GM23248 (cell line): ENCODE measurements at places on chromosomes 13 and 19. TPM values are rescaled to one million over a fixed set of nuclear protein-coding genes. Genes with fewer than 3 reads are reported as not detected.

DNA sequence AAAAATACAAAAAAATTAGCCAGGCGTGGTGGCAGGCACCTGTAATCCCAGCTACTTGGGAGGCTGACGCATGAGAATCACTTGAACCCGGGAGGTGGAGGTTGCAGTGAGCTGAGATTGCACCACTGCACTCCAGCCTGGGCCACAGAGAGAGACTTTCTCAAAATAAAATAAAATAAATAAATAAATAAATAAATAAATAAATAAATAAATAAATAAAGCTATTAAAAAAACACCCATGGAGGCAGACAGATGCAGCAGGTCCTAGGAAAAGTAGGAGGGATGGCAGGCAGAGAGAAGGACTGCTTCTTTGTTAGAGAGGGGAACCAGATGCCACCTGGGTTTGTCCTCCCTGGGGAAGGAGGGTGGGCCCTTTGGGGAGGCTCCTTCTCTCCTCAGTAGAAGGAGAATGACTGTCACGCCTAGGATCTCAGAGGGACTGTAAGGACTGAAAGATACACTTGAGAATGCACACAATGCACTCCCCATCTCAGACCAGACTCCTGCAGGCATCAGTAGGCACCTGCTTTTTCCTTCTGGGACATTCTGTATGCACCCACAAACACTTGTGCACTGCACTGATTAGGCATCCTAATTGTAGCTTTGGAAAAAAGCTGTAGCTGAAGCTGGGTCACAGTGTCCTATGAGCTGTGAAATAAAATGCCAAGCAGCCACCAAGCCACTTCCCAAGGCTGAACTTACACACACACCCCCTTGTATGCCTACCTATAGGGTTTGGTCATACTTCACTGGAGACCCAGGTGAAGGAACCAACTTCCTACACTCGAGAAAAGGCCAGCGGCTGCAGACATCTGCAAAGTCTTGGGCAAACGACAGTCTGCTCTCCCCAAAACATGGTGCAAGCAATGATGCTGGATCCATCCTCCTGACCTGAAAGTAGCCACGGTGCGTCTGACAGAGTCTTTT is 18.9 kb upstream of the SLC35E1 start:
- H3K4me1 ChIP-seq = peaks cover 19% of the 10 kb centered on the region
- no peaks in the 10 kb centered on the region for H3K36me3 ChIP-seq
- no peak overlapping the region for H3K4me3 ChIP-seq
- H3K27ac ChIP-seq = no peak overlapping the region
- no peaks in the 10 kb centered on the region for H3K27me3 ChIP-seq

GRCh38 chr13:50081679-50082425 is 66.6 kb downstream of the KCNRG start:
- peak overlapping the region; percentile 81 for H3K27ac ChIP-seq
- no peaks in the 10 kb centered on the region for H3K36me3 ChIP-seq
- peaks cover 32% of the 10 kb centered on the region for H3K4me1 ChIP-seq
- peak; percentile 99 for DNase-seq

DNA sequence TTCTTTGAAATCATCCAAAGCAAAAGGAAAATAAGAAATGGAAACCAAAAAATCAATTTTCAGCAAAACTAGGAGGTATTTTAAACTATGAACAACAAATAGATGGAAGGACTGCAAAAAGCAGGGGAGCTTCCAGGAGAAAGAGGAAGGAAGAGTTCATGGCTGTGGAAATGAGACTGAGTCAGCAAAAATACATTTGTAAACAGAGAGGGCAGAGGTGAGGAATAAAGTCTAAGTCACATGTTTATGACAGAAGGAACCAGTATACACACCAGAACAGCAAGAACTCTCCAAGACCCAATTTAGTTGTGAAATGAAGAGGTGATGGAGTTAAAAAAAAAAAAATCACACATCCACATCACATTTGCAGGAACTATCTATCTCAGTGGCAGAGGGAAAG is 69.6 kb downstream of the RNASEH2B start:
- no peaks in the 10 kb centered on the region for H3K4me1 ChIP-seq
- no peaks in the 10 kb centered on the region for H3K36me3 ChIP-seq
- H3K27ac ChIP-seq = no peak overlapping the region
- H3K4me3 ChIP-seq = no peak overlapping the region
- no peak for DNase-seq

GRCh38 chr13:73304442-73304841 is 245.6 kb downstream of the KLF5 start:
- H3K4me1 ChIP-seq = peaks cover 8% of the 10 kb centered on the region
- no peak for DNase-seq
- no peak overlapping the region for H3K4me3 ChIP-seq

DNA sequence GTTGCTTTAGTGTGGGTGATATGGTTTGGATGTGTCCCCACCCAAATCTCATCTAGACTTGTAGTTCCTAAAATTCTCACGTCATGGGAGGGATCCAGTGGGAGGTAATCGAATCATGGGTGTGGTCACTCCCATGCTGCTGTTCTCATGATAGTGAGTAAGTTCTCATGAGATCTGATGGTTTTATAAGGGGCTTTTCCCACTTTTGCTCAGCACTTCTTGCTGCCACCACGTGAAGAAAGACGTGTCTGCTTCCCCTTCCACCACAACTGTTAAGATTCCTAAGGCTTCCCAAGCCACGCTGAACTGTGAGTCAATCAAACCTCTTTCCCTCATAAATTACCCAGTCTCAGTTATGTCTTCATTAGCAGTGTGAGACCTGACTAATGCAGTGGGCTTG is 26.0 kb downstream of the OR10H4 start:
- H3K27me3 ChIP-seq = no peaks in the 10 kb centered on the region
- no peak overlapping the region for H3K4me3 ChIP-seq
- H3K27ac ChIP-seq = no peak overlapping the region
- no peak for DNase-seq
- no peaks in the 10 kb centered on the region for H3K36me3 ChIP-seq

- peaks cover 65% of the 10 kb centered on the region for H3K4me1 ChIP-seq
- peaks cover 10% of the 10 kb centered on the region; the same call in 1 of the 2 replicates for H3K36me3 ChIP-seq
- H3K4me3 ChIP-seq = no peak overlapping the region
- H3K27ac ChIP-seq = peak overlapping the region; percentile 100
Measured at GRCh38 chr13:51727634-51728274, 76.2 kb downstream of the DHRS12 start.

- peaks cover 52% of the 10 kb centered on the region for H3K27me3 ChIP-seq
- no peak overlapping the region for H3K4me3 ChIP-seq
- H3K27ac ChIP-seq = no peak overlapping the region
- no peaks in the 10 kb centered on the region for H3K4me1 ChIP-seq
Measured at GRCh38 chr19:3269916-3270671, 45.6 kb downstream of the CELF5 start.

- H3K36me3 ChIP-seq = no peaks in the 10 kb centered on the region
- no peaks in the 10 kb centered on the region for H3K4me1 ChIP-seq
- no peak overlapping the region for H3K4me3 ChIP-seq
Measured at GRCh38 chr13:113742000-113742441, 17.0 kb upstream of the TMEM255B start.

DNA sequence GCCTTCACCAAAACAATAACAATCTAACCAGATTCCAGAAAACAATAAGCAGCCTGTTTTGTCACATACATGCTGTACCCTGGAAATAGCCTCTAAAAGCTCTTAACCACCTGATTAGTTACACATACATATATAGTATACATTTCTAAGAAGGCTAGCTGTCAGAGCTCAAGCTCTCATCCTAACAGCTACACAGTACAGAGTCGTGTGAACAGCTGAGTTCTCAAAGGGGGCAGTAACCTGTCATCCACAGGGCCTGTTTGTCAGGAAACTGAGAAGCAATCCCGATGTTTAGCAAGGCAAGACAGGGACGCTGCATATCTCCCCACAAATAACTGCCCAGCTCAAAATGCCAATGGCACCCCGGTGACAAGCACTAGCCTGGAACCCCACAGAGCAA is 56.9 kb downstream of the STK24 start:
- H3K27me3 ChIP-seq = no peaks in the 10 kb centered on the region
- H3K36me3 ChIP-seq = peaks cover 8% of the 10 kb centered on the region; the same call in 1 of the 2 replicates
- DNase-seq = no peak
- no peak overlapping the region for H3K27ac ChIP-seq

DNA sequence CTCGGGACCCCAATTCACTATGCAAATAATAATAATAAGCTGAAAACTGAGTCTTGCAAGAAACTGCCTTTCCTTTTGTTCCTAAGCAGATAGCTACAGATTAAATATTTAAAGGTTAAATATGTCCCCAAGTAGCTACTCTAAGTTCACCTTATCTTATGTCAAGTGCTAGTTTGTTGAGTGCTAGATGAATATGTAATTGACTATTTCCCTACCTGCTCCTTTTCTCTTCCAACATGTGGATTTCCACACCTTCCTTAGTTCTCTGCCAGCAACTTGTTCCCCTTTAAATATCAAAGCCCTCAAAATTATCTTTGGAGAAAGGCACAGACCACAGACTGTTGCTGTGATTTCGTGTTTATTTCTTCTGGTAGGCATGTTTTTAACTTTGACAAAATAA is 709.2 kb upstream of the SLITRK1 start:
- no peaks in the 10 kb centered on the region for H3K36me3 ChIP-seq
- no peak for DNase-seq
- H3K4me1 ChIP-seq = no peaks in the 10 kb centered on the region
- no peak overlapping the region for H3K27ac ChIP-seq

GRCh38 chr13:49977992-49978391 is 18.9 kb upstream of the TRIM13 start:
- H3K27me3 ChIP-seq = no peaks in the 10 kb centered on the region
- H3K27ac ChIP-seq = no peak overlapping the region
- DNase-seq = no peak

The SOX21 gene
- total RNA-seq = not detected in 2 replicates

The PLIN4 gene
- not detected in 2 replicates for total RNA-seq
